ENCODE measurements at places on chromosomes 16 and 17.

GRCh38 chr16:68235108-68235886 lies 630 bp downstream of the ESRP2 start:
- DNase-seq, result no peak

GRCh38 chr17:49597928-49598655 lies 22.4 kb downstream of the NXPH3 start:
- no peak for DNase-seq

GRCh38 chr16:72073560-72074230 lies 10.7 kb downstream of the HPR start:
- DNase-seq, result no peak

- DNase-seq, result no peak
Measured at GRCh38 chr16:26050472-26050871, 358.7 kb downstream of the HS3ST4 start.

DNA sequence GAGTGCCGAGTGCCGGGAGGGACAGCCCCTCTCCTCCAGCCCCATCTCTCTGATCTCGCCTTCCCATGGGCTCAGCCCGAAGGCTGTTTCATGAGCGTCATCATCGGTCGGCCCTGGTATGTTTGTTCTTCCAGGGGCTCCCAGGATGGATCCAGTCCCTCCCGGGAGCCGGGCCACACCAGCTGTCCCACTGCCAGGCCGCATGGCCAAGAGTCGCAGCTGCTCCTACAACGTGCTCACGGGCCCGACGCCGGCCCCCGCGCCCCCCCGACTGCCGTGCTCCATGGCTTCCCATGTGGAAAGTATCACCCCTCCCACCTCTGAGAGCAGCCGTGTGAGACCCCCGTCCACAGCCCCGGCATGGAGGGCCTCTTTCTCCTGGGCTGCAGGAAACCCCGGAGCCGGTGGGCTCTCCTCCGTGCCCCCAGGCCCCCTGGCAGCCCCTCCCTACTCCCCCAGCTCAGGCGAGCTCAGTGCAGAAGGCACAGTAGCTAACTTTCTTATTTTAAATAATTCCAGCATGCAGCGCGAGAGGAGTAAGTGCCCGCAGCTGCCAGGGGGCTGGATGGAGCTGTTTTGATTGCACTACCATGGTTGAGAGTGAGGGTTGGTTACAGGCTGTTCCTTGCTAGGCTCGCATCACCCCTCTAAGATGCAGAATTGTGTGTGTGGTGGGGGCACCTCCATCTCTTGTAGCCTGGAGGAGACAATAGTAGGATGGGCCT lies 26.6 kb upstream of the GSE1 start:
- no peak for DNase-seq

GRCh38 chr17:52027081-52027480 lies 131.4 kb downstream of the CA10 start:
- no peak for DNase-seq

- no peak for DNase-seq
Measured at GRCh38 chr16:73086108-73086507, 38.2 kb upstream of the ZFHX3 start.

DNA sequence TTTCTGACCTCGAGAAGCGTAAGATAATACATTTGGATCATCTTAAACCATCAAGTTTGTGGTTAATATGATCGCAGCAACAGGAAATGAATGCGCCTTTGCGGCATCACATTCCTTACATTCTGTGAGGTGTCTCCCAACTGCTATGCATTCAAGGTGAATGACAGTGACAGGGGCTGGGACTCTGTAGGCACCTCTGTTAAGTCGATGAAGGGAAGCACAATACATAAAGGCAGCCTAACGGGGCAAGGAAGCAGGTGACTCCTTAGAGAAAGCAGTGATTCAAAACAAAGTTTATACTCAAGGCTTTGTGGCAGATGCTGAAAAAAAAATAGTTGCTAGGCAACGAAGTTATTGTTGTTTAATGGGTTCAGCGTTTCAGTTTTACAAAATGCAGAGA lies 21.6 kb upstream of the EVPL start:
- no peak for DNase-seq

DNA sequence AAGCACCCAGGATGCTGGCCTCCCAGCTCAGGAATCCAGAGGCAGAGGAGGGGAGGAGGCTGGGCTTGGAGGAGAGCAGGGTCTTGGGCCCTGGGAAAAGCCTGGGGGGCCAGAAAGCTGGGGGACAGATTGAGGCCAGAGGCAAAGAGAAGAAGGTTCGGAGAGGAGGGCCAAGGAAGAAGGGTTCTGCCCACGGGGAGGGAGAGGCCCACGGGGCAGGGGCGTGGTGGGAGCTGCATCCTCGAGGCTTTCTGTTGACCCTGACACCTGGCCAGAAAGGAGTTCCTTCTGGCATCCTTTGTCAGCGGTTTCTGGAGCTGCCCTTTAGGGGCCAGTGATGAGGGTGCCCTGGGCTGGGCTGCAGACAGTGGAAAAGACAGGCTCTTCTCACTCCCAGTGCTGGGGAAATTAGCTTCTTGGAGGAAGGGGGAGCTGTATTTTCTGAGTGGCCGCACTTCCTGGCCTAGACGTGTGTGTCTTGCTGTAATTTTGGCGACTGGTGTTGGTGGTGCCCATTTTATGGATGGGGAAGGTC lies 308.7 kb downstream of the SEC14L1 start:
- DNase-seq, result no peak

GRCh38 chr16:63744077-63744874 lies 1377.6 kb downstream of the CDH11 start:
- DNase-seq, result no peak
